ENCODE measurements at places on chromosomes 6 and 20. TPM values are rescaled to one million over a fixed set of nuclear protein-coding genes. Genes with fewer than 3 reads are reported as not detected.

The LTB gene
- total RNA-seq: 1.9 TPM

DNA sequence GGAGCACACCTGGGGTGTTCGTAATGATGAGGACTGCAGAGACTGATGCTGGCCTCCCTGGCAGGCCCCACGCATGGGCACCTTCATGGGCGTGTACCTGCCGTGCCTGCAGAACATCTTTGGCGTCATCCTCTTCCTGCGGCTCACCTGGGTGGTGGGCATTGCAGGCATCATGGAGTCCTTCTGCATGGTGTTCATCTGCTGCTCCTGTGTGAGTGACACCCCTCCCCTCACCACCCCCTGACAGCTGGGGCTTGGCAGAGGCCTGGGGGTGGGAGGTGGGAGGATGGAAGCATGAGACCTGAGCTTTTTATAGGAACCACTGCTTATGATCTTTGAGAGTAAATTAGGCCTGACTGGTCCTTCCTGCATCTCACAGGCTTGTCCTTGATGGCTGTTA, 6.7 kb downstream of the SLC12A5 start:
- H3K4me3 ChIP-seq: no peak overlapping the region
- H3K27ac ChIP-seq: no peak overlapping the region
- H3K4me1 ChIP-seq: peaks cover 15% of the 10 kb centered on the region
- no peak for DNase-seq

DNA sequence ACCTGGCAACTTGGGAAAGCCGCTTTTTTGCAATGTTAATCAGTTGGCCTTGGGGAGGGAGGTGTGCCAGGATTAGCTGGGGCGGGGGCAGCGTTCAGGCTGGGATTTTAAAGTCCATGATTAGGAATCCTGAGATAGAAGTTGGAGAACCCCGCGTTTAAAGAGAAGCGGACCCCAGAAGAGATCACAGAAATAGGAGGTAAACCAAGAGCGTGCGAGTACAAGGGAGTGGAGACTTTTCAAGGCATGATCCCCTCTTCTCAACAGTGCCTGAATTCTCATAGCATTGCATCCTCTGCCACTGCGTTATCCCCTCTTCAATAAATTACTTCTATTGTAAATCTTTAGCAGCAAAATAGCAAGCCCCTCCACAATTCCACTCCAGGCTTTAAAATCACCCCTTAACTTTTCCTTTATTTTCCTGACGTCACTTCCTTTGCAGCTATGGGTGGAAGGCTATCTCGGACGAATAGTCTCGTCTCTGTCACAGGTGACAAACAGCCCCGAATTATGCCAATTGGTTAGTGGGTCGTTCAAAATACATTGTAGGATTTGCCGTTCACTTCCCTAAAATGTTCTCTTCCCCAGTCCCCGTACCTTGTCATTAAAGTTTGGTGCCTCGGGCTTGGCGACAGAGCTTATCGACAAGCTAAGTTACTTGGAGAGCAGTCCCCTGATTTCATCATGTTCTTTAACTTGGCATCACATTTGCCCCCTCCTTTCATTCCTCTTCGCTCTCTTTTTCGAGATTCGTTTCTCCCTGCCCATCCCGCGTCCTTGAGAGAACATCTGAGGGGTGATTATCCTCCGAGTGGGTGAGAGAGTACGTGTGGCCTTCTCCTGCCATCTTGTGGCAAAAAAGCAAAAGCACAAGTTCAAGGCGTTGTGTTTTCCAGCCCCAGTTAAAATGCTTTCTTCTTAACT, 17.1 kb downstream of the OR2B2 start:
- DNase-seq: peak; percentile 95
- peak overlapping the region; percentile 87 for H3K4me3 ChIP-seq
- H3K36me3 ChIP-seq: no peaks in the 10 kb centered on the region
- no peaks in the 10 kb centered on the region for H3K27me3 ChIP-seq

DNA sequence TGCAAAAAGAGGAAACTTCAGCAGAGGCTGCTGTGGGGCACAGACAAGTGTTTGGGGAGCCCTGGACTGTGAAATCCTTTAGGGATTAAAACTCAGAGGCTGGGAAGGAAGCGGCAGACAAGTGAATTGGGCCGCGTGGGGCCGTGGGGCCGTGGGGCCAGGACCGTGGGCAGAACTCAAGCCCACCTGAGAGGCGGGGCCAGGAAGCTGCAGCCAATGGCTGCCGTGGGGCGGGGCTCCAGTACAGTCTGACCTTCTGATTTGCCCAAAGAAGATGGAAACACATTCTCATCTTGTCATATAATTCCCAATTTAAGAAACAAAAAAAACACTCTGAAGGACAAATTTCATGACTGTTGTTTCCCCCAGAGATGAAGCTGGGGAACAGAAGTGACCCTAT, 55.4 kb downstream of the ANKRD60 start:
- no peak for DNase-seq
- H3K4me3 ChIP-seq: no peak overlapping the region
- H3K4me1 ChIP-seq: peaks cover 29% of the 10 kb centered on the region
- no peaks in the 10 kb centered on the region for H3K36me3 ChIP-seq
- no peaks in the 10 kb centered on the region for H3K27me3 ChIP-seq
- no peak overlapping the region for H3K27ac ChIP-seq

The RAMACL gene
- total RNA-seq: 1.3 TPM

The GNAS-AS1 gene
- 0.30 TPM for total RNA-seq

DNA sequence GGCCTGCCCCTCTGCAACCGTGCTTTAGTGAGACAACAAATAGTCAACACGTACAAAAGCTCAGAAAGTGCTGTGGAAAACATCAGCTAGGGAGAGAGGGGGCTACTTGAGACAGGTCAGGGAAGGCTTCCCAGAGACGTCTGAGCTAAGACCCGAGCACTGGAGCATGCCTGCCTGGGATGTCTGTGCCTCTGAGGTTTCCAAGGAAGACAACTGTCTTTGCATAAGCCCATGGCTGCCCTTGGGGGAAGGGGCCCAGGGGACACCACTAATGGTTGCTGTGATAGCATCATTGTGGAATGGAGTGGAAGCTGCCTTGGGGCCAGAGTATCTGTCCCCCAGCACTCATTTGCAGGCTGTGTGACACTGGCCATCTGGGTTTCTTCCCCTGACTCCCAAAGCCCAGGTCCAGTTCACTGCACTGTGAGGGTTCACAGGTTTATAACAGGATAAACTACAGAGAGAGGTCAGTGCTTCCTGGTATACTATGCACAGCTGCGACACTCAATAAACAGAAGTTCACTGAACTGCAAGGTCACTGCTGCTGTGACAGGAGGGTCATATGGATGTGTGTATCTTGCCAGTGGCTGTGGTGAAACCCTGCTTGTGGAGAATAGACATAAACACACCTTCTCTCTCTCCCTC, 1.5 kb upstream of the ARFGEF2 start:
- DNase-seq: no peak
- no peaks in the 10 kb centered on the region for H3K27me3 ChIP-seq
- no peak overlapping the region for H3K4me3 ChIP-seq
- H3K4me1 ChIP-seq: peaks cover 13% of the 10 kb centered on the region
- H3K27ac ChIP-seq: no peak overlapping the region
- no peaks in the 10 kb centered on the region for H3K36me3 ChIP-seq

Data from spinal cord (tissue), 10 donors.